ENCODE measurements at places on chromosomes 1 and 21.

GRCh38 chr21:45997495-45998275, 16.1 kb downstream of the COL6A1 start:
- no peak for DNase-seq

DNA sequence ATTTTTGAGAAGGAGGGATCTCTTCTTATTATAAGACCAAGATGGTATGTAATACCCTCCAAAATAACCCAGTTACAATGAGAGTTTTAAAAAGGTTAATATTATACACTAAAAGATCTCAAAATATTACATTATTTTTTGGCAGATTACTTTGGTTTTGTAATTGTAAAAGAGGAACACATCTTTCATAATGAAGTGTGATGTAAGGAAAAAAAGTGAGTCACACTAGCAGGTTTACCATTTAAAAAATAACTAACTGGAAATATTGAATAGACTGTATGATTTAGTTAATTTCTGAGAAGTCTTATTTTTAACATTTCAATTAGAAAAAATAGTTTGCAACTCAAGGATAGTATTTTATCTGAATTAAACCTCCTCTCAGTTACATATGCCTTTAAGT, 1.1 kb downstream of the F5 start:
- DNase-seq = no peak

- DNase-seq = no peak
Measured at GRCh38 chr1:223700388-223700918, 11.9 kb upstream of the CAPN2 start.

DNA sequence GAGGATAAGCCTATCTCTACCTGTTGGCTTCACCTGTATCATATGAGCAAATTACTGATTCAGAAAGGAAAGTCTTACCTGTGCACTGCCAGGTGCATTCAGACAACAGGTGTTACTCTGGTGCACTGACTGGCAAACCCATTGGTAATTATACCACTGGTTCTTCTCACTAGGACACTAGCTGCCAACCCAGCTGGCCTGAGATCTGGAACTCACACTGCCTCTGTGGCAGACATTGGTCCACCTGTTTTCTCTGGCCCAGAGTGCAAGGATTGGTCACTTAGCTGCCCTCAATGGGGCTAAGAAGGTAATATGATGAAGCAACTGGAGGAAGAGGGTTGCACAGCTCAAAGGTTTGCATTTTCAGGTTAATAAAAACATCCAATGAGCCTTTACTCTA, 140.2 kb upstream of the DNAH14 start:
- DNase-seq = no peak

- DNase-seq = no peak
Measured at GRCh38 chr1:147762233-147763024, 2.0 kb upstream of the GJA5 start.

DNA sequence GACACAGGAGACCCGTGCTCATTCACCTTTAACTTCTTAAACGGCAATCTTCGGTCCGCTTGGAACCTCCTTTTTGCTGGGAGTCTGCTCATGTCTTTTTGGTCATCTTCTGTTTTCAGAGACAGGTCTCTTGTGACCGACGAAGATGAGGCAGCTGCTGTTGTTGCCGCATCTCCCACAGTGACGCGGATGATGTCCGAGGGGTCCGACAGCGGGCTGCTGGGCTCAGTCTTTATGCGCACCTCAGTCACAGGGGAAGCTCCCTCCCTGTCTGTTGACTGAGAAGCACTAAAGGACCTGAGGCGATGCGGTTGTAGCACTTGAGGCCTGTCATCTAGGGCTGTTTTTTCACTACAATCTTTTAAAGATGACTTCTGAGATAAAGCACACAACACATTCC, 17.6 kb downstream of the ZBTB21 start:
- DNase-seq = no peak

- no peak for DNase-seq
Measured at GRCh38 chr1:20142001-20142710, 3.0 kb downstream of the PLA2G2F start.
